Nephron progenitor cell (in vitro differentiated cells): ENCODE measurements at places on chromosomes 3 and 15.

- no peaks in the 10 kb centered on the region for H3K27me3 ChIP-seq
- H3K27ac ChIP-seq, result no peak overlapping the region
- H3K4me1 ChIP-seq, result peaks cover 23% of the 10 kb centered on the region
- no peak for DNase-seq
- no peak overlapping the region for H3K4me3 ChIP-seq
- no peaks in the 10 kb centered on the region for H3K36me3 ChIP-seq
Measured at GRCh38 chr3:162130582-162130981, 634.0 kb downstream of the OTOL1 start.

- H3K4me1 ChIP-seq, result peaks cover 44% of the 10 kb centered on the region
- DNase-seq, result no peak
- H3K27me3 ChIP-seq, result peaks cover 22% of the 10 kb centered on the region
- no peak overlapping the region for H3K27ac ChIP-seq
- no peaks in the 10 kb centered on the region for H3K36me3 ChIP-seq
- no peak overlapping the region for H3K4me3 ChIP-seq
Measured at GRCh38 chr3:127816783-127817405, 5.4 kb downstream of the MGLL start.

DNA sequence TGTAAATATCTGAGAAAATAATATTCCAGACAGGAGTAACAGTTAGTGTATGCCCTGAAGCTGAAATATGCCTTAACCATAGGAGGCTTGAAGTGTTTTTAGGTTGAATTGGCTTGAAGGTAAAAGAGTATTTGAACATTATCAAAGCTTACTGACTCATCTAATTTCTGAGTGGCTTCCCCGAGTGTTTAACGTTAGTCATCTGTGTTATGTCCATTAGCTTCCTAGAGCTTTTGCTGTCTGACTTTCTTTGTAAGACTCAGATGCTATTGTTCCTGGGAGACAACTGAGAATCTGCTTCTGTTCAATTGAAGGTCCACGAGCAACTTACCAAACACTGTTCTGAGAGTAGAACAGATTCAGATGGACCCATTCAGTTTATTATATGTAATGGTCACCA lies 656.8 kb upstream of the NECTIN3 start:
- DNase-seq, result no peak
- H3K27me3 ChIP-seq, result no peaks in the 10 kb centered on the region
- H3K4me3 ChIP-seq, result no peak overlapping the region
- H3K36me3 ChIP-seq, result no peaks in the 10 kb centered on the region
- H3K4me1 ChIP-seq, result no peaks in the 10 kb centered on the region

DNA sequence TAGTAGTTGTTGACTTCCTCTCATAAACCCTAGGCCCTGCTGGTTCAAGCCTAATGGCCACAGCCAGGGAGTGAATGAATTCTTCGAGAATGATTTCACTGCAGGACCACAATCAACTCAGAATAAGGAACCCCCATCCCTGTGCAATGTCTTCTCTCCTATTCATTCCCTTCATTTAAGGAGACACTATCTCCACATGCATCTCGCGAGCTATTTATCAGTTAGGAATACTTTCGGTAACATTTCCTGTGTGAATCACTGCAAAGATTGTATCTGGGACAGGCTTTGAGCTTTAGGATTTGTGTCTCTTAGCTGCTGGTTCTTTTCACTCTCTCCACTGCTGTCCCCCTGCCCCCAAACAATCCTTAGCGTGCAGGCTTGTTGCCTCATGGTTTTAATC lies 94.4 kb downstream of the MYLK start:
- no peak overlapping the region for H3K4me3 ChIP-seq
- no peak overlapping the region for H3K27ac ChIP-seq
- H3K4me1 ChIP-seq, result peaks cover 21% of the 10 kb centered on the region
- no peak for DNase-seq

GRCh38 chr15:97114900-97115760 lies 784.6 kb downstream of the NR2F2 start:
- H3K27me3 ChIP-seq, result no peaks in the 10 kb centered on the region
- no peak for DNase-seq
- peaks cover 18% of the 10 kb centered on the region for H3K4me1 ChIP-seq
- peaks cover 7% of the 10 kb centered on the region for H3K36me3 ChIP-seq
- no peak overlapping the region for H3K4me3 ChIP-seq
- no peak overlapping the region for H3K27ac ChIP-seq

DNA sequence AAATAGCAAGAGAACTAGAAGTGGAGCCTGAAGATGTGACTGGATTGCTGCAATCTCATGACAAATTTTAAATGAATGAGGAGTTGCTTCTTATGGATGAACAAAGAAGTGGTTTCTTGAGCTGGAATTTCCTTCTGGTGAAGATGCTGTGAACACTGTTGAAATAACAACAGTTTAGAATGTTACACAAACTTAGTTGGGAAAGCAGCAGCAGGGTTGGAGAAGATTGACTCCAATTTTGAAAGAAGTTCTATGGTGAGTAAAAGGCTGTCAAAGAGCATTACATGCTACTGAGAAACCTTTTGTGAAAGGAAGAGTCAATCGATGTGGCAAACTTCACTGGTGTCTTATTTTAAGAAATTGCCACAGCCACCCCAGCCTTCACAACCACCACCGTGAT lies 220.9 kb upstream of the LRRFIP2 start:
- no peak for DNase-seq
- no peak overlapping the region for H3K4me3 ChIP-seq
- no peak overlapping the region for H3K27ac ChIP-seq
- H3K36me3 ChIP-seq, result peaks cover 69% of the 10 kb centered on the region
- H3K27me3 ChIP-seq, result peaks cover 8% of the 10 kb centered on the region

DNA sequence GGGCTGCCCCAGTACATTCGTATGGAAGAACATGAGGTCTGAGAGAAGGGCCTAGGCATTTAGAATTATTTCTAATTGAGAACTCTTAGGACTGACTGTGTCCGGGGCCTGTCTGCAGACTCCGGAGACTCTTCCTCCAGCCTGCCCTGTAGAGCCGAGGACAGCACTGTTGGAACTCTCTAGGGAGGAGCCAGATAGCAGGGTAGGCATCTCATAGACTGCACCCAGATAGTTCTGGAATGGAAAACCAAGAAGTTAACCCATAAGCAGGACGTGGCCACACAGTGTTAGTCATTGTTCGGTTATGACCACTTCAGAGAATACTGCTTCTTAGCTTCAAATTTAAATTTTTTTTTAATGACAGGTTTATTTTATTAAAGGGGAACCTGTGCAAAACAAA lies 59.5 kb downstream of the SNRK start:
- peaks cover 85% of the 10 kb centered on the region for H3K36me3 ChIP-seq
- no peaks in the 10 kb centered on the region for H3K4me1 ChIP-seq
- no peak for DNase-seq
- peaks cover 4% of the 10 kb centered on the region for H3K27me3 ChIP-seq

DNA sequence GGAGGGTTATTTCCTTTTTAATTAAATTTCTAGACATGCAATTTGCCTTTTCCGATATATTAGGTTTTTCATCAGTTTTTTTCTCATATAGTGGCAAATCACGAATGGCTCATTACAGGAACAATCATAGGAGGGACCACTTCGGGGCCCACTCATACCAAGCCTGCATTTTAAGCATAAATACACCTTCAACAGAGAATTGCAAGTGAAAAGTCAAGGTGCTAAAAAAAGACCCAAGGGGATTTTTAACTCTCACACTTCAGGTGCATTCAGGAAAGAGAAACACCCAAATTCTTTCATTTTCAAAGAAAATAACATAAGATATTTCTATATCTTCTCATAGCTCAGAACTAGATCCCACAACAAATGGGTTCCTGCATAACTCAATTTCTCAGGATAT lies 979.6 kb upstream of the NR2F2 start:
- H3K36me3 ChIP-seq, result no peaks in the 10 kb centered on the region
- no peak for DNase-seq
- peaks cover 24% of the 10 kb centered on the region for H3K4me1 ChIP-seq
- H3K27ac ChIP-seq, result no peak overlapping the region

GRCh38 chr3:88180398-88180999 lies 30.7 kb downstream of the C3orf38 start:
- H3K4me1 ChIP-seq, result no peaks in the 10 kb centered on the region
- H3K4me3 ChIP-seq, result no peak overlapping the region
- no peak overlapping the region for H3K27ac ChIP-seq
- DNase-seq, result no peak
- peaks cover 10% of the 10 kb centered on the region for H3K36me3 ChIP-seq

DNA sequence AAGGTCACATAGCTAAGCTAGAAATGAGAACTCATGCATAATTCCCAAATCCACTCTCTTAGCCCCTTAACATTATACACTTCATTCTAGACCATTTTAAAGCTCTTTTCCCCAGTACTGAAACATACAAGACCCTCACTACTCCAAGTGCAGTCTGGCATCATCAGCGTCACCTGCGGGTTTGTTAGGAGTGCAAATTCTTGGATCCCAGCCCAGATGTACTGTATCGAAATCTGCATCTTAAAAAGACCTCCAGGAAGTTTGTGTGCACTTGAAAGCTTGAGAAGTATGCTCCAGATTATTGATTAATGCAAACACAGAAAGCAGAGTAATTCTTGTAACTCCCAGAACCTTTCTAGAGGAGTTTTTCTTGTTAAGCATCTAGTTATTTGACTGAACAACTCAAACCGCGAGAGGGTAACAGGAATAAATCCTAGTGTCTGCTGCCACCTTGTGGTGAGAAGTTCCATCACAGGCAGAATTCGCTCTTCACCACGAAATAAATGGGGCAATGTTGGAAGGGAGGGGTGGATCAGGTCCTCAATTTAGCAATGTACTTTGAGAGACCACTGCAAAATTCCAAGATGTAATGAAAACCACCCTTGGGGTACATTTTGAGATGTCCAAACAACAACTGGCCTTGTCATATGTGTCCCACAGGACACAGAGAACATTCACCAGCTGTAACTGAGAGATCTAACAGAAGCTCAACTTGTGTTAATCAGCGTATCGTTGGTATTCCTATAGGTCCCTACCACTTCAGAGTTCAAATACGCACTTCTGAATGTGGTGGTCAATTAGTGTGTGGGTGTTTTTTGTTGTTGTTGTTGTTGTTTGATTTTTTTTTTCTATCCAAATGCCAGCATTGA lies 583 bp upstream of the C3orf49 start:
- H3K4me3 ChIP-seq, result no peak overlapping the region
- H3K27ac ChIP-seq, result no peak overlapping the region
- peaks cover 3% of the 10 kb centered on the region for H3K4me1 ChIP-seq
- H3K27me3 ChIP-seq, result peaks cover 3% of the 10 kb centered on the region
- DNase-seq, result peak; percentile 75

DNA sequence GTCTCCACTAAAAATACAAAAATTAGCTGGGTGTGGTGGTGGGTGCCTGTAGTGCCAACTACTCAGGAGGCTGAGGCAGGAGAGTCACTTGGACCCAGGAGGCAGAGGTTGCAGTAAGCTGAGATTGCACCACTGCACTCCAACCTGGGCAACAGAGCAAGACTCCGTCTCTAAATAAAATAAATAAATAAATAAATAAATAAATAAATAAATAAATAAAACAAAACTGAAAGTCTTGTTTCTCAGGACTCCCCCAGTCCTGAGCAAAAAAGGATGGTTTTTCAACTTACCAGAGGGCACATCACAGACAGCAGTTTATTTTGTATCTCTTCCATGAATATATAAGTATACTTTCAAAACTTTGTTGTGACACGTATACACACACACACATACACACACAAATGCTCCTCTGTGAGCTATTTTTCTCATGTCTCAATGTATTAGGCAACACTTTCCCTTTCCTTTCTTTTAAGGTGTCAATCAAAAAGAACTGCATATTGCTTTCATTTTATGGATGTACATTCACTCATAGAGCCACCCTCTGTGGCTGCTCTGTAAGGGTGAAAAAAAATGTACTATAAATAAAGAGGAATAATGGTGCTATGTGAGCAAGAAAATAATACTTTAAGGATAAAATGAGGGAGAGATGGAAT lies 54.8 kb upstream of the MITF start:
- DNase-seq, result no peak
- H3K27me3 ChIP-seq, result peaks cover 63% of the 10 kb centered on the region
- H3K27ac ChIP-seq, result no peak overlapping the region
- H3K4me3 ChIP-seq, result no peak overlapping the region
- H3K4me1 ChIP-seq, result peaks cover 32% of the 10 kb centered on the region
- H3K36me3 ChIP-seq, result no peaks in the 10 kb centered on the region
